Left colon (tissue), 2 donors: ENCODE measurements at places on chromosomes 1 and 21. TPM values are rescaled to one million over a fixed set of nuclear protein-coding genes. Genes with fewer than 3 reads are reported as not detected.

GRCh38 chr1:204835737-204836136 lies 34.9 kb upstream of the NFASC start:
- DNase-seq: no peak

- peak; percentile 66 for DNase-seq
These were observed 23.4 kb downstream of the SESN2 start for GRCh38 chr1:28282426-28283407.

DNA sequence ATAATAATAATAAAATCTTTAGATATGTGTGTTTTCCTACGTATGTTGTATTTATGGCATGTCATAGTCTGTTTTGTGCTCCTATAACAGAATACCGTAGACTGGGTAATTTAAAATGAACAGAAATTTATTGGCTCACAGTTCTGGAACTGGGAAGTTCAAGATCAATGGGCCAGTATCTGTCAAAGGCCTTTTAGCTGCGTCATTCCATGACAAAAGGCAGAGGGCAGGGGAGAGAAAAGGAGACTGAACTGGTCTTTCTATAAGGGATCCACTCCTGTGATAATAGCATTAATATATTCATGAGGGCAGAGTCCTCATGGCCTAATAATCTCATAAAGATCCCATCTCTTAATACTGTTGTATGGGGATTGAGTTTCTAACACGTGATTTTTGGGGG lies 7.1 kb upstream of the SFT2D2 start:
- no peak for DNase-seq

DNA sequence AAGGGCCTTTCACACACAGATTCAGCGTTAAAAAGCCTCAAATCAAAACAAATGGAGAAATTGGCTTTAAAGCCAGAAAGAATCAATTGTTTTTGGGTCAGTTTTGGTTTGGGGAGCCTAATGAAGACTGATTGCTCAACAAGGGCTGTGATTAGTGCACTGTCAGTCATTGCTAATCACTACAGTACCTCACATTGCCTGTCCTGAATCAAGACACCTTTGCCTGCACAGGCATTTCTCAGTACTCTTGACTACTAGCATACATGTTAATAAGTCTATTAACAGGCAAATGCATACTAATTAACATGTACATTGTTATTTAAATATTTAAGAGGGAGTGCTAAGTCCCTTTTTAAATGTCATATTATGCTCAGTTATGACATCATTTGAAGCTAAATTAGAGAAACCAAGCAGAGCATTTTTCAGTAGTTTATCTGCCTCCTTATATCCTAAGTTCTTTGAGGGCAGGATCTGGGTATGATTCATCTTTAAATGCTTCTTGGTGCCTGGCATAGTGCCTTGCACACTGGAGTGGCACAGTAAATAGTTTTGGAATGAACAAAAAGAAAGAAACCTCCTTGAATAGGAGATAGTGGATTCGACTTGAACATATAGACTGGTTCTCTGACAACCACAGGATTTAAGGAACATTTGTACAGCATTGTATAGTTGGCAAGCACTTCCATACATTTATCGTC lies 25.8 kb upstream of the CCN1 start:
- DNase-seq: no peak

GRCh38 chr1:12284486-12284885 lies 54.7 kb downstream of the VPS13D start:
- no peak for DNase-seq

GRCh38 chr1:234393190-234393589 lies 19.9 kb downstream of the COA6 start:
- DNase-seq: no peak

GRCh38 chr1:101264697-101265096 lies 27.9 kb downstream of the S1PR1 start:
- DNase-seq: peak; percentile 23

- no peak for DNase-seq
These were observed 391.1 kb downstream of the PLPP3 start for GRCh38 chr1:56188221-56188620.

- no peak for DNase-seq
These were observed 80.6 kb downstream of the TEX35 start for GRCh38 chr1:178593515-178593914.

DNA sequence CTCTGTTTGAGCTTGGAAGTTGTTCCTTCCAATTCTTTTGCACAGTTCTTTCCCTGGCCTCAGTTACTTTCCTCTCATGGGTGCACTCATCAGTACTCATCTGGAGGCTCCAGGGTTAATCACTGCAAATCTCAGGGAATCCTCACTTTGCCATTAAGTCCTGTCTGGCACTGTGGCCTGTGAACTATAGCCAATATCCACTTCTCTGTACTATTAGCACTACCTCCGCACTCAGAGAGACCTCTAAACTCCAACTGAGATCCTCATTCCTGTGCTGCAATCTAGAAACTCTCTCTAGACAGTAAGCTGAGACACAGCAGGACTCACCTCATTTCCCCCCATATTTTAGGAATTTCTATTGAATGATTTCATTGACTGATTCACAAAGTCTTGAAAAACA lies 311.3 kb downstream of the NCAM2 start:
- no peak for DNase-seq

DNA sequence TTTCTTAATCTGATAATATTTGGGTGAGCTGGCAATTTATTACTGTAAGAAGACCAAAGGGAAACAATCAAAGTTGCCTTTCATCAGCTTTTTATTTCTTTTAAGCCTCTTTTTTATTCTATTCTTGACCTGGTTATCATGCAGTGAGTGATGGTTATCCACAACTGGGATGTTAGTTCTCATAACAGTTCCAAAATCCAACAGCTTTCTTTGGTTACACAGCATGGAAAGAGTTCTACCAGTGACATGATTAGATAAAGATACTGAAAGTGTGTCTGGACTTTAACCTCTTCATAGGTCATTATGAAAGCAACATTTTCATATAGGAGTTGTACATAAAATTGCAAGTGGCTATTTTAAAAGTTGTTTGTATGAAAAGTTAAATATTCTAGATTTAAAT lies 163.0 kb downstream of the SYT2 start:
- DNase-seq: no peak

DNA sequence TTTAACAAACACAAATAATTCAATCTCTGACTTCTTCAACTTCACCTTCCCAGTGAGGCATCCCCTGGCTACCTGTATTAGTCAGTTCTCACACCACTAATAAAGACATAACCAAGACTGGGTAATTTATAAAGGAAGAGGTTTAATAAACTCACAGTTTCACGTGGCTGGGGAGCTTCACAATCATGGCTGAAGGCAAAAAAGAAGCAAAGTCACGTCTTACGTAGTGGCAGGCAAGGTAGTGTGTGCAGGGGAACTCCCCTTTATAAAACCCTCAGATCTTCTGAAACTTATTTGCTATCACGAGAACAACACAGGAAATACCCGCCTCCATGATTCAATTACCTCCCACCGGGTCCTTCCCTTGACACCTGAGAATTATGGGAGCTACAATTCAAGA lies 478.5 kb downstream of the ADGRL2 start:
- DNase-seq: no peak

GRCh38 chr1:228394571-228395394 lies 11.9 kb downstream of the TRIM11 start:
- DNase-seq: no peak

- DNase-seq: no peak
These were observed 578.5 kb downstream of the USP25 start for GRCh38 chr21:16308269-16308668.

- no peak for DNase-seq
These were observed 53.9 kb downstream of the FH start for GRCh38 chr1:241465673-241466072.

DNA sequence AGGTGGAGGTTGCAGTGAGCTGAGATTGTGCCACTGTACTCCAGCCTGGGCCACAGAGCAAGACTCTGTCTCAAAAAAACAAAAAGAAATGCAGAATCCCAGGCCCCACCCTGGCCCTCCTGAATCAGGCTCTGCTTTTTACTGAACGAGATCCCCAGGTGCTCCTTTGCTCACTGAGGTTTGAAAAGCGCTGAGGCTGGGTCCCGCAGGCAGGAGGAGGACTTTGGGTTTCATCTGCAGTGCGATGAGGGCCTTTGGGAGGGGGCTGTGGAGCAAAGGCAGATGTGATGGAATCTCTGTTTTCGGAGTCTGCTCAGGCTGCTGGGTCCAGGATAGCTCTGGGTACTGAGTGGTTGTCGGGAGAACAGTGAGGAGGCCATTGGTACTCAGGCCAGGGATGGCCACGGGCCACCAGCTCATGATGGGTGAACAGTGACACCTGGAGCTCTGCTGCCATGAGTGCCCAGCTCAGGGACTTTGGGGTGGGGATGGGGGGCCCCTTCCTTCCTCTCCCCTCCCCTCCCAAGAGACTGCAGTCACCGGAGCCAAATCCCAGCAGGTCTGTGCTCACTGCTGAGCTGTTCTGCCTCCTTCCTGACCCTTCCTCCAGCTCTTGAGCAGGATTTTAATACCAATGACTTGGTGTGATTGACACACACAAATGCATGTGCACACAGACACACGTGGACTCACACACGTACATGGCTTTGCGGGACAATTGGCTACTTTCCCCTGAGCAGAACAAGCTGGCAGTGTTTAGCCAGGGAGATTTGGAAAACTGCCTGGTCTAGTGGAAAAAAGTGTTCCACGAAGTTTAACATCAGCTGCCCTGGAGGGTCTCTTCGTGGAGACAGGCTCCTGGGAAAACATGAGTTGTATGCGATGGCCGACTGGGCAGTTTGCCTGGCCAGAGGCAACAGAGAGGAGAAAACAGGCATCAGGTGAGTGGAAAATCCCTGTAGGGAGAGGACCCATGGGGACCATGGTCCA lies 3.6 kb upstream of the DHRS3 start:
- no peak for DNase-seq

DNA sequence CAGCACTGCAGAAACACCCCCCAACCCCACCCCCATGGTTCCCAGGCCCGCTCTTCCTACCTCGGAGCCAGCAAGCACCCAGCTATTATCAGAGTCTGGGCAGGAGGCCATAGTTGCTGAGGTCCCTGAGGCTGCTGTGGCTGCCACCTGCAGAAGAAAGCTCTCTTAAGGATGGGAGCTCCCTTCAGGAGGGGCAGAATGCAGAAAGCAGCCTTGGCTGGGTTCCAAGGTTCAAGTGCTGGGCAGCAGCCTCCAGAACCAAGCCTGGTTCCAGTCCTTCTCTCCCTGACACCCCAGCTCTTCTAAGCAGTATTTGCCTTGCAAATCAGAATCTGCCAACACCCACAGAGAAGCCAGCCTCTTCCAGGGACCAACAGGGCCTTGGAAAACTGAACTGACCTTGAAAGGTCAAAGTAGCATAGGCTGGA lies 2.3 kb downstream of the PBXIP1 start:
- DNase-seq: no peak

DNA sequence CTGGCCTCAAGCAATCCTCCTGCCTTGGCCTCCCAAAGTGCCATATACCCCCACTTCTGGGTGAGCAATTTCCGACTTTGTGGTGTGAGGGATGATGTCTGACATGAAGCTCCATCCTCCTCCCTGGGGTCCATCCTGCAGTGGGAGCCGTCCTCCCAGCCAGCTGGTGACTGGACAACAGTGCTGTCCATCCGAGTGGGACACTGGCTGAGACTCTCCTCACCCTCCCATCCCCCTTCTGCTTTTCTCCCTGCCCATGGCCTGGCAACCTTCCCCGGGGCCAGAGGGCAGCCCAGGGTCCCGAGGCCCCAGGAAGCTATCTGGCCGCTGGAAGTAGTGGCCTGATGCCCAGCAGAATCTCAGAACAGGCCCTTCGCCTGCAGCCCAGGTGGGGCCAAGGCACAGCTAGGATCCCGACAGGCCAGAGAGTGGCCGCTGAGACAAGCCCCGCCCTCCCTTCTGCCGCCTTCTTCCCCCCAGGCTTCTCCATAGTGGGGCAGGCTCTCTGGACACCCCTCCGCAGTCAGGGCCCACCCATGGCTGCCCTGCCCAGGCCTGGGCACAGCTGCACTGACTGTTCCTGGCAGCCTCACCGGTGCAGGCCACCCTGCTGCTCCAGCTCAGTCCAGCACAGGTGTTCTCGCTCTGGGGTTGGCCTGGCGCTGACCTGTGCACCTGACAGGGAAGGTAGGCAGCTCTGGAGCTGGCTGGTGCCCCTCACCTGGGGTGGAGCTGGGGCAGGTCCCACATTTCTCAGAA lies 8.4 kb upstream of the FAAP20 start:
- no peak for DNase-seq

DNA sequence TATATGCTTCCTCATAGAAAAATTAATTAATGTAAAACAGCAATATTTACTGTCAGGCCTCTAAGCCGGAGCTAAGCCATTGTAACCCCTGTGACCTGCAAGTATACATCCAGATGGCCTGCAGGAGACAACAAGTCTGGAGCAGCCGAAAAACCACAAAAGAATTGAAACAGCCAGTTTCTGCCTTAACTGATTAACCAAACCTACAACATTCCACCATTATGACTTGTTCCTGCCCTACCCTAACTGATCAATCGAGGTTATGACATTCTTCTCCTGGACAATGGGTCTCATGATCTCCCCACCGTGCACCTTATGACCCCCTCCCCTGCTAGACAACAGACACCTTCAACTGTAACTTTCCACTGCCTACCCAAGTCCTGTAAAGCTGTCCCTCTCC lies 205.8 kb upstream of the DUSP10 start:
- no peak for DNase-seq

GRCh38 chr1:25072461-25072860 lies 142.4 kb upstream of the RUNX3 start:
- no peak for DNase-seq

DNA sequence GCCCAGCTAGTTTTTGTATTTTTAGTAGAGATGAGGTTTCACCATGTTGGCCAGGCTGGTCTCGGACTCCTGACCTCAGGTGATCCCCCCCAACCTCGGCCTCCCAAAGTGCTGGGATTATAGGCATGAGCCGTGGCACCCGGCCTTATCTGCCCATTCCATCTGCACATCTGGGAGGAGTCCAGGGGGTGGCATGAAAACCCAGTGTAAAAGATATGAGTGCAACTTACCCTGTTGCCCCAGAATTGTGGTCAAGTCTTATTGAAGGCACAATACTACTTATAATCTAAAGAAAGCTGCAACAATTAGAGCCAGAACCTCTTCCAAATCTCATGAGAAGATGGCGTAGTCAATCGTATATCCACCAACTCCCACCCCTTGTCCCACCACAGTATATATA lies 18.4 kb downstream of the CTXND2 start:
- no peak for DNase-seq

GRCh38 chr1:41353744-41354143 lies 7.5 kb upstream of the FOXO6 start:
- no peak for DNase-seq

GRCh38 chr1:109759513-109760334 lies 4.0 kb downstream of the EPS8L3 start:
- no peak for DNase-seq

GRCh38 chr1:115062542-115063004 lies 26.7 kb downstream of the TSPAN2 start:
- peak; percentile 69 for DNase-seq

PERM1 gene
- total RNA-seq: not detected

USP33 gene
- total RNA-seq: 56.8 TPM

SLC35E2B gene
- total RNA-seq: 57.0 TPM

COL9A2 gene
- 3.7 TPM for total RNA-seq

RCC1 gene
- total RNA-seq: 22.1 TPM

DIO1 gene
- not detected for total RNA-seq

DIP2A gene
- 48.3 TPM for total RNA-seq

KIAA1614 gene
- 1.6 TPM for total RNA-seq
